ENCODE measurements at places on chromosomes 11 and 22.

DNA sequence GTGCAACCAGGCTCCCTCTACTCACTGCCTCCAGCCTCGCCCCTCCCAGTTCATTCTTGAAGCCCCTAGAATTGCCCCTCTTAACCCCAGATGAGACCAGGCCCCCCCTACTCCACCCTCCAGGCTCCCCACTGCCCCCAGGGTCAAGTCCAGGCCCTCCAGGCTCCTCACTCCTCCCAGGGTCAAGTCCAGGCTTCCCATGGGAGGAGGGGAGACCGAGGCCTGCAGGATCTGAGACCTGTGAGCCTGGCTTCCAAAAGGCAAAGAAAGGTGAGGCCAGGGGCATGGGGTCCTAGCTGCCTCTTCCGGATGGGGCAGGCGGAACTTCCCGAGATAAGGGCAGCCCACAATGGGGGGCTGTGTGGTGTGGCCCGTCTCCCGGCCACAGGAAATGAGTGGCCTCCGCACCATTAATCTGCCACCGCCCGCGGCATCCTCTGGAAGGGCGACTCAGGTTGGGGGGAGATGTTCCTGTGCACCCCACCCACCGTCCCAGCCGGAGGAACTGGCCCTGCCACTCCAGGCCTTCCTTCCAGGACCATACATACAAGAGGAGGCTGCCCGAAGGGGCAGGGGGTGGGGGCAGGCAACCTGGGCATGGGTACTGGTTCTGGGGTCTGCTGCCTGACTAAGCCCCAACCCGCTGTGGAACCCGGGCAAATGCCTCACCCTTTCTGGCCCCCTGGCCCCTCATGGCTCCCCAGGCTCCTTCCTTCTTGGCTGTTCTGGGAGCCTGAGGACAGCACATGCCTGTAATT, 35.1 kb upstream of the WNT11 start:
- no peak for DNase-seq

GRCh38 chr11:128204898-128205297, 382.5 kb downstream of the ETS1 start:
- DNase-seq: no peak

DNA sequence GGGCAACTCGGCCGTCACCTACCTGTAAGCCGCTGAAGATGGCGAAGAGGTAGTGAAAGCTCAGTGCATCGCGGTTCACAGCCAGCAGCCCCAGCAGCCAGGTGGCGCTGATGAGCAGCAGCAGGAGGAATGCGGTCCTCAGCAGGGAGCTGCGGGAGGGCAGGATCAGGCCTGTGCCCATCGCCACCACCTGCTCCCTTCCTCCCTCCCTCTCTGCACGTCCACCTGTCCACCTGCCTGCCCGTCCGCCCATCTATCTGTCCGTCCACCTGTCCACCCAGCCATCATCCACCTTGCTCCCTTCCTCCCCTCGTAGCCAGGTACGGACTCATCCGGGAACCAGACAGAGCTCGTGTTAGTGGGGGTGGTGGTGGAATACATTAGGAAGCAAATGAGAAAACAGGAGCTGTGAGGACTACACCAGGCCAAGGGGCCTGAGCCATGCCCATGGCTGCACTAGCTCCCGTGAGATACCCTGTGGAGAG, 32.2 kb downstream of the TRMU start:
- peak; percentile 87 for DNase-seq

GRCh38 chr22:38973289-38974169, 8.6 kb upstream of the APOBEC3B start:
- DNase-seq: peak; percentile 81

GRCh38 chr22:42635531-42635930, 4.9 kb downstream of the ATP5MGL start:
- DNase-seq: no peak

DNA sequence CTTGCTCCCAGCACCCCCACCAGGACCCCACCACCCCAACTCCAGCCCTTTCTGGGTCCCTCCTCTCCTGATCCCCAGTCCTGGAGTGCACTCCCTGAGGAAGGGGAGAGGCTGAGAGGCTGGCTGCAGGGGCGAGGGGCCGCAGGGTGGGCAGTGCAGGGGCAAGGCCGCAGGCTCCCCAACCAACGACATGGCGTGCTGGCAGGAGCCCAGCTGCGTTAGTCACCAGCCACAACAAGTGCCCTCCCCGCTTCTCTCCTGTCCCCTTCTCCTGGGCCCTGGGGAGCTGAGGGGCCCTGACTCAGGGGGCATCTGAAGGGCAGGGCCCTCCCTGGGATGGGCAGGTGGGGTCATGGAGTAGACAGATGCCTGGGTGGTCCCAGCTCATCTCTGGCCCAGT, 2.3 kb downstream of the CABP7 start:
- no peak for DNase-seq

DNA sequence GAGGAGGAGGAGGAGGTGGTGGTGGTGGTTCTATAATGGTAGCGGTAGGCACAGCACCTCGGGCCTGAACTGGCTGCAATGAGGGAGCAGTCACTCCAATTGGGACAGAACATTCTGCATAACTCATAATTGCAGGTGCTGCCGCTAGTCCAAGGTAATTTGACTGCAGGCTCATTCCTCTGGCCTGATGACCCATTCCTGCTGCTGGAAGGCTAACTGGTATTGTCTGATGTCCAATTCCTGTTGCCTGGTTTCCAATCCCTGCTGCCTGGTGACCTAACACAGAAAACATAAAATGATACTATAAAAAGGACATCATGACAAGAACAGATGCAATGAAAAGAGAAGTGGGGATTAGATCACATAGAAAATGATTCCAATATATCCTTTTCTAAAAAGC, 7.9 kb upstream of the AGBL2 start:
- DNase-seq: no peak

DNA sequence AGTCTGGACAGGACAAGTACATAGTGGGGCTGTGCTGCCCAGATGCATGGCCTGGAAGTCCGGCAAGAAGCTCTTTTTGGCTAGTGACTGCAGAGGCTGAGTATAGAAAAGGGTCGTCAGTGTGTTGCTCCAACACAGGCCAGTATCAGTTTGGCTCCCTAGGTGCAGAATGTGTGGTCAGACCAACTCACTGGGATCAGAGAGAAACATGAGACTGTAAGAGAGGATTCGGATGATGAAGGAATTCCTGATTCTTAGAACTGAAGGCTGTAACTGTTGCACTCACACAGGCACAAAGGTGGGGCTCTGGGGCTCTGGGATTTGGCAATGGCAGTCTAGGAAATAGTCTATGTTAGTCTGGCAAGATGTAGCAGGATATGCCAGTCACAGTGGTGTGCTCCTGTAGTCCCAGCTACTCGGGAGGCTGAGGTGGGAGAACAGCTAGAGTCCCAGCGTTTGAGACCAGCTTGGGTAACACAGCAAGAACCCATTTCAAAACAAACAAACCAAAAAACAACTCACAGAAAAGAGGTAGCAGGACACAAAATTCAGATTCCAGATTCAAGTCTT, 11.1 kb upstream of the UPB1 start:
- no peak for DNase-seq
